ENCODE measurements at places on chromosomes 7 and 10.

- no peak for DNase-seq
Observed at GRCh38 chr10:22444219-22444788, 99.0 kb downstream of the SPAG6 start.

DNA sequence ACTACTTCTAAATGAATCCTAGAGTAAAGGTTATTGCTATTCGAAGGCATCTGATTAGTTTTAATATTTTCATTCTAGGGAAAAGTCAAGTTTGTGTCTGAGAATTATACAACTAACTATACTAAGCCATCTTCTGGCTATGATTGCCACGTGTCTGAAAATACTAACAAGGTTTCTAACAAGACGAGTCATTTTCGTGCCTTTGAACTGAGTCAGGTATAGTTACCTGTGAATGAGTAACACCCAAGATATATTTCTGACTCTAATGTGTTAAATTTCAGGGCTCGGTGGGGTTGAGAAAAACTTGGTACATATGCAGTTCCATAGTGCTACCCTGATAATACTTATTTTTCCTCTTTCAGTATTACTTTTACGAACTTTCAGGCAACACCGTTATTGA is 35.5 kb downstream of the TASOR2 start:
- DNase-seq: no peak

DNA sequence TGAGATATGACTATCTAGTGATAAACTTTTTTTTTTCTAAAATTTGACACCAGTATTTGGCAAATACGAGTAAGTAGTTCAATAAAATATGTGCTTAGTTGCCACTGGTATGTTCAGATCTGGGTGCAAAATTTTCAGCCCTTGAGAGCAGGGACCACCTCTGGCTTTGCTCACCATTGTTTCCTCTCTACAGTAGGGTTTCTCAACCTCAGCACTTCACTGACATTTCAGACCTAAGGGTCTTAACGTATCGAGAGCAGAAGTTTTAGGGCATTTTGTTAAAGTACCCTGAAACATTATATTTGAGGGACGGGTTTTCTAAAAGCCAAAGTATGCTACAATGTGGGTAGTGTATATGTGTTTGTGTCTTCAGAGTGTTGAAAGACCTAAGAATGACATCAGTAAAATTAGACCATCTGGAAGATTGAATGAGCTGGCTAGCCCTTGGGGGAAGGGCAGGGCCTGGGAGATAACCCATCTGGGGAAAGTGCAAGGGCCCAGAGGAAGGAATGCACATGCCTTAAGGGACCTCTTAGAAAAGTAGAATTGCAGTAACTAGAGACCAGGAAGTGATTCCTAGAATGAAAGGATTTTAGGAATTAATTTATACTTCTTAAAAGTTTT is 11.8 kb downstream of the BZW2 start:
- DNase-seq: no peak

DNA sequence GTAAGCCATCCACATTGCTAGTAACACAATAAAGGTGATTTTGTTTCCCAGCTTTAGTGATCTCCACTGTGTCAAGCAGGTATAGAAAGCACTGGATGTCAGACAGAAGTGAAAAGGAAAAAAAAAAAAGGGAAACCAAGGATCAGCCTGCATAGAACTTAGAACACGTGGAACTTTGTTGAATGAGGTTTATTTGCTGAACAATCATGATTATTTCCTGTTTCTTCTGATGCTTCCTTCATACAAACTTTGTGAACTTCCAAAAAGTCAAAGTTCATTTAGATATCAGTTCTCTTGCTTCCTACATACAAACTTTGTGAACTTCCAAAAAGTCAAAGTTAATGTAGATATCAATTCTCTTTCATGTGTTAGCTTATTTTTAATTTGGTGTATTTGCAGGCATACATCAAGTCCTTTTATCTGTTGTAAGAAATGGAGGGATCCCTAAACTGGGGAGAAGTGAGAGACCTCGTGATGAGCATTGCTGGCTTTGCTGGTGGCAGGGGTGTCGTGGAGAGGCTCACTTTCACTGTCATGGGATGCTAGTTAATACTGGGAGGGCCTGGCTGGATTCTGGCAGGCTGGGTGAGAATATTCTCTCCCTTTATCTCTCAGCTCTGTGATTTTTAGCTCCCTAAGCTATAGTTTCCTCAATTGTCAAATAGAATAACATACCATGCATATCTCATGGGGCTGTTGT is 298.4 kb downstream of the INHBA start:
- no peak for DNase-seq

DNA sequence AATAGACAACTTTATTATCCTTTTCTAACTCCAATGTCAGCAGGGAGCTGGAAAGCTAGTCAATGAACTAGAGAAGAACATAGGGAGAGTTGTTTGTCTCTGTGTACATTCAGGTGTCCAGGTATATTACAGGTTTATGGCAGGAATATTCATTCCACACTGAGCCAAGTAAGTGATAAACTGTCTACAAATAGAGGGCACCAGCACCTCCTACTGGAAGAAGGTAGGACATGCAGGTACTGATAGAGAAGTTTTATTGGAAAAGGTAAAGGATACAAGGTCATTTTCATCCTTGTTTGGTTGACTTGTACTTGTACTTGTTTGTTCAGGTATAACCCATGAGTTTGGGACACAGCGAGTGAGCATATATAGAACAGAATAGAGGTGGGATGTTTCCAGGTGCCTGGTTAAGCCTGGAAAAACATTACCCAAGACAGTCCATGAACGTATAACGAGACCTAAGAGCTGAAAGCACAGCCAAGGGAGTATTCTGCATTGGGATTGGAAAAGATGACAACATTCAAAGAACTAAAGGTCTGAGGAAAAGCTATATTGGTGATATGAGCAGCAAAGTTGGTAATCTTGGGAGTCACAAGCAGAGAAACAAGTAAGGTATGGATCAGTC is 61.4 kb upstream of the PPP1R3C start:
- DNase-seq: no peak

Measured in ureter (tissue), 1 donor.